ENCODE measurements at places on chromosomes 4 and X.

DNA sequence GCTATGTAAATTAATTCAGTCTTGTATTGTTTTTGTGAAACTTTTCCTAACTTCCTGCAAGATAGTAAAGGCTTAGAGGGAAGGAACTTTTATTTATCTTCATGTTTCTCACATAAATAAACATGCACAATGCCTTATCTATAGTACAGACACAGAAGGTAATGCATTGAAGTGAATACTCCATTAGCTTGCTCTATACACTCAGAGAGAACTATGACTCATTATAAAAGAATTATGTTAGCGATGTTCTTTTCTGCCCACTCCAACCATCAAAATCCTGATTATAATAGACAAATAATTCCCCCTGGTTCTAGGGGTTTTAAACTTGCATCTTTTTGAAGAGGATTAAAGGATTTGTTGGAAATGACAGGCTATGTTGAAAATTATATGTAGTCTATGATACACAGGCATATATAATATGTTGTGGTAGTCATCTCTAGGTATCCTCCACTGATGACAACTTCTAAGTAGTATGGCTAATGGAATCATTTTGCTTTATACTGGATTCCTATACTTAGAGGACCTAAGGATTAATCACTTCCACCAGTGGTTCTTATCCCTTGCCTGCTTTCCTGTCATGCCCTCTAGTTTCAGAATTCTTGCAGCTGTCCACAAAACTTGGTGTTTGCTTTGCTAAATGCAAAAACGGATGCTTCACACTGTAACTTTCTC is 115.7 kb downstream of the NDST4 start:
- DNase-seq = no peak

- DNase-seq = no peak
These were observed 10.0 kb downstream of the FAM184B start for GRCh38 chr4:17771284-17771908.

GRCh38 chrX:35622601-35623000 is 175.5 kb upstream of the MAGEB16 start:
- DNase-seq = no peak

DNA sequence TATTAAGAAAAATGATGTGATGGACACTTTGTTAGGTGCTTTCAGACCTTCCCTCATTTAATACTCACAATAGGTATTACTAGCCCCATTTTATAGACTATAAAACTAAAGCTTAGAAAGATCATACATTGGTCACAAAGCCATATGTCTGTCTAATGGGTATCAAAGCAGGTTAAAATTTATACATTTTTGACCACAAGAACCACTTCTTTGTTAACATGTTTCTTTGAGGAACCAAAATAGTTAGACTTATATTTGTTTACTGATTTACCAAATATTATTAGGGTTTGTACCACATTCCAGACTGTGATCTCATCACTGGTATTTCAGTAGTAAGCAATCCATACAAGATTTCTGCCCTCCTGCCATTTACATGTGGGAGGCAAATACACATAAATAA is 363.3 kb downstream of the NAF1 start:
- DNase-seq = no peak

DNA sequence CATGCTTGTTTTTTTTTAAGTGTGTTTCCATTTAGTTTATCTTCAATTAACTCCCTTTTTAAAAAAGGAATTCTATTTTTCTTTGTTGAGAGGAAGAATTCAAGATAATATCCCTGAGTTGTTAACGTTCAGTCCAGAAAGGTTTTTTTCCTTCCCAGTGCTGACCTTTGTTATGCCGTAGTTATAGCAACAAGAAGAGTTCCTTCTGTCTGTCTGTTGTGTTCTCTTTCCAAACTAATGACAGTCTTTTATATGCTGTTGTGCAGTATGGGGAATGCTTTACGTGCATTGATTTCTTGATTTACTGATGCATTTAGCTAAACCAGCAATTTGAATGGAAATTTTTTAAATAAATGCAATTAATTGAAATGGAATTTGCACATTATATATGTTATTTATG is 6.6 kb upstream of the CXXC4 start:
- no peak for DNase-seq

GRCh38 chr4:16513876-16514275 is 287.6 kb upstream of the TAPT1 start:
- no peak for DNase-seq

GRCh38 chrX:65576160-65576559 is 41.6 kb upstream of the LAS1L start:
- no peak for DNase-seq

- no peak for DNase-seq
These were observed 59.9 kb downstream of the DIPK2B start for GRCh38 chrX:45140812-45141211.

DNA sequence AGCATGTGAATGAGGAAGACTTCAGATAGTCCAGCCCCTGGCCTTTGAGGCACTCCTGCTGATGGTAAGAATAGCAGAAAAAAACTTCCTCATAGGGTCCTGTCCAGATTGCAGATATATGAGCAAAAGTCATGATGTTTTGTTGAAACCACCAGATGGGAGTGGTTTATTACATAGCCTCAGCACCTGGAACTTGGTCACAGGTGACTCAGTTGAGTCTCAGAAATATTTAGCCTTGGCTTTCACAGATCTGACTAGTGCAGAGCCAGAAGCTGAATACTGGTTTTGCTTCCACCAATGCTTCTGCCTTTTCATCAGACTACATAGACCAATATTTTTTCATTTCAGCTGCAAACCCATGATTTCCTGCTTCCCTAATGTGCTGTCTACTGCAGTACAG is 994.9 kb upstream of the SLIT2 start:
- DNase-seq = no peak

GRCh38 chrX:47143894-47144625 is 442 bp downstream of the NDUFB11 start:
- no peak for DNase-seq

DNA sequence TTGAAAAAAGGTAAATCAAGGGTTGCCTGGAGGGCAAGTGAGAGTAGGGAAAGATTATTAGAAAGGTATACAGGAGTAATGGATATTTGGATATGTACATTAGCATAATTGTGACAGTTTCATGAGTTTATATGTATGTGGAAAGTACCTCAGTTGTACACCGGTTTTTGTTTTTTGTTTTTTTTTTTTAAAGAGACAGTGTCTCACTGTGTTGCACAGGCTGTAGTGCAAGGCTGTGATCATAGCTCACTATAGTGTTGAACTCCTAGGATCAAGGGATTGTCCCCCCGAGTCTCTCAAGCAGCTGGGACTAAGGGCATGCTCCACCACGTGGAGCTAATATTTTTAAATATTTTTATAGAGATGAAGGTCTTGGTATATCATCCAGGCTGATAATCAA is 15.3 kb upstream of the HPGD start:
- DNase-seq = no peak

- no peak for DNase-seq
These were observed 136.2 kb downstream of the CPZ start for GRCh38 chr4:8728536-8729407.

- no peak for DNase-seq
These were observed 37.3 kb upstream of the PRSS12 start for GRCh38 chr4:118390121-118390520.

Data from stimulated activated CD4-positive, alpha-beta T cell treated with anti-CD3 and anti-CD28 coated beads, TNF-alpha, amount 100 ng/mL, for 24 hours (primary cell).